ENCODE measurements at places on chromosomes 5 and 9.

DNA sequence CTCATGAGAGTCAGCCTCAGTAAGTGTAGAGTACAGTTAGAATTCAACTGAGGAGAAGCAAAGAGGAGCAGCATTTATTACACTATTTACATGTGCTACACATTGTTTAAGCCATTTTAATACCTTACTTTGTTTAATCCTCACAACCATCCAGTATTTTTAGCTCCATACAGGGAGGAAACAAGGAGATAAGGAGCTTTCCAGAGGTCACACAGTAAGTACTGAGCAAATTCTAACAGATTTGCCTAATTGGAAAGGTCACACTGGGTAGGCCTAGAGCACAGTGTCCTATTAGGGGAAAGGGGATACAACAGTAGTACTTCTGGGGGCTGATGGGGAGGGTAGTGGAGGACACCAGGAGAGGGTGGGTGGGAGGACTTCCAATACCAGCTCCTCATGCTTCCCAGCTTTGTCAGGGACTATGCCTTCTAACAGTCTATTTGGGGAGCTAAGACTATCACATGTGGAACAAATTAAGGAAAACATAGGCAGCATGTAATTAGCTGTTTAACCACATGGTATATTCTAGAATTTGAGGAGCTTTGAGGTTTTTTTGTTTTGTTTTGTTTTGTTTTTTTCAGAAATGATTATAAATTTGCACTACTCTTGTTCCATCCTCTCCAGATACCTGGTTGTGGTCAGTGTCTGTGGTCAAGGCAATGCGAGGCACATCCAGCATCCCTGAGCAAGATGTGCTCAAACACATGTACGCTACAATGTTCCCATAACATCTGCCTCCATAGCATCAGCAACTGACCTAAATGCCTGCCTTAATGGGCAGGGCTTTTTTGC is 96.0 kb upstream of the SLC12A2 start:
- no peak for DNase-seq

- no peak for DNase-seq
These were observed 240.9 kb upstream of the TBCA start for GRCh38 chr5:78016863-78017529.

DNA sequence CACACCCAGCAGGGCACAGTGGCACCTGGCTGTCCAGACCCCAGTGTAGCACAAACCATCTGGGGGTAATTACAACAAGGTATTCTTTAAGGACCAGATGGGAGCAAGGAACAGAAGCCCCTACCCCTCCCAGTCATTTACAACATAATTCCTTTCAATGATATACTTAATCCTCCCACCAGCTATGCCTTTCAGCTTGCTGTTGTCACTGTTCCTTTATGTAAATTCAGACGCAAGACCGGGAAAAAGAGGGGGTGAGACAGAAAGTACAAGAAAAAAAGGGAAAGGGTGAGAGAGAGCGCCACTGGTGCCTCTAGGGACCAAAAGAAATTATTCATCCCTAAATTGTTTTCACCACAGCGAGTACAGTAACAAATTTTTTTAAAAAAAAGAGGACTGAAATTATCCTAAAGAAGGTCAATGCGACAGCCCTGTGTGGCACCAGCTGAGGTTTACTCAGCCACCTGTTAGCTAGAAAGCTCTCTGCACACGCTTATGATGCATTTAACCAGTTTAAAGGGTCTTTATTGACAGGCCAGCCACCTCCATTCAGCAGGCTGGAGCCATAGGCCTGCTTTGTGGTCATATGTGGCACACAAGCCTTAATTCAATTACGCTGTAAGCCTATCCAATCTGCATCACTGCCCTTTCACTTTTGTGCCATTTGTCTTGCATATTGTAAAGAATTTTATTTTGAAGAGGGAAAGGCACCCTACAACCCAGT is 210.2 kb upstream of the ISL1 start:
- DNase-seq: no peak

- DNase-seq: no peak
These were observed 25.3 kb downstream of the DENND4C start for GRCh38 chr9:19255821-19256220.

DNA sequence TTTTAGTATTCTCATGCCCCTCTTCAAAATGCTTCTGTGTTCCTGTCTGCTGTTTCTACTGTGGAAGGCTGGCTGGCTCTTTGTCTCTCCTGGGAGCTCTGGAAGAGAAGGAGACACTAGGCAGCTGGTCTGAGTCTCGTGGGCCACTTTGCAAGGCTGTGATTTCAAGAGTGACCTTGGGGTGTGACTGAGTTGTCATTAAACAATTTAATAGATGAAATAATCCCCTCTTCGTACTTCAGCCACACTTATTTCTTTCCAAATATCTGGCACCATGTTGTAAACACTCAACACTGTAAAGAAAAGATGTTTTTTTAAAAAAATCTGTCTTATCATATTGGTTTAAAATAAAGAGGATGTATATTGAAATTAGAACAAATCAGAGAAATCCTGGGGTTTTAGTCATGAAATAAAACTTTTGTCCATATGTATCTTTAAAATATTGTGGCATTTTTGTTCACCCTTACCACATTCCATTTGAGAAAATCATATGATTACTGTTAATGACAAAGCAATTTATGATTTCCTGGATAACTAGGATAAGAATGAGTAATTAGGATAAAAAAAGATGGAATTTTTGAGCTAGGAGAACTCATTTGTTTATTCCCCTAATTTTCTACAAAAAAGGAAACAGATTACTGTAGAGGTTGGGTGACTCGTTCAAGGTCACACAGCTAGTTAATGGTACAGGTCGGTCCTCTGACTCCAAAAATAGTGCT is 200.8 kb downstream of the MAT2B start:
- DNase-seq: no peak

GRCh38 chr5:6859023-6859422 is 145.8 kb downstream of the TENT4A start:
- DNase-seq: no peak

GRCh38 chr9:78502566-78502965 is 205.6 kb downstream of the PSAT1 start:
- no peak for DNase-seq

GRCh38 chr9:14345354-14346230 is 31.7 kb upstream of the NFIB start:
- DNase-seq: no peak

DNA sequence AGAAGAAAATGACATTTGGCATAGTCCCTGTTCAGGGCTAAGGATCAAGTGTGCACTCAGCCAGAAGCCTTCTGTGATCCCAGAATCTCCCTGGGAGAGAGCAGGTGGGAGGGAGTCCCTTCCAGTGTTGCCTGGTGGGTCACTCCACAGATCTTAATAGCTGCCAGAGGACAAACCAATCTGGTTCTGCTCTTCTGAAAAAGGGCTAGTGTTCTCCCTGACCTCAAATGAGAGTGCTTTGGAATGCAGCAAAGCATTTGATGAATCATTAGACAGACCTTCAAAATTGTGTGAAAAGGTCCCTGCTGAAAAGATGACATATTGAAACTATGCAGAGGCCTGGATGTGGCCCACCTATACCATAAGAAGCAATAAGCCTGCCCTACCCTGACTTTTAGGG is 339.7 kb downstream of the TMEM232 start:
- DNase-seq: no peak

DNA sequence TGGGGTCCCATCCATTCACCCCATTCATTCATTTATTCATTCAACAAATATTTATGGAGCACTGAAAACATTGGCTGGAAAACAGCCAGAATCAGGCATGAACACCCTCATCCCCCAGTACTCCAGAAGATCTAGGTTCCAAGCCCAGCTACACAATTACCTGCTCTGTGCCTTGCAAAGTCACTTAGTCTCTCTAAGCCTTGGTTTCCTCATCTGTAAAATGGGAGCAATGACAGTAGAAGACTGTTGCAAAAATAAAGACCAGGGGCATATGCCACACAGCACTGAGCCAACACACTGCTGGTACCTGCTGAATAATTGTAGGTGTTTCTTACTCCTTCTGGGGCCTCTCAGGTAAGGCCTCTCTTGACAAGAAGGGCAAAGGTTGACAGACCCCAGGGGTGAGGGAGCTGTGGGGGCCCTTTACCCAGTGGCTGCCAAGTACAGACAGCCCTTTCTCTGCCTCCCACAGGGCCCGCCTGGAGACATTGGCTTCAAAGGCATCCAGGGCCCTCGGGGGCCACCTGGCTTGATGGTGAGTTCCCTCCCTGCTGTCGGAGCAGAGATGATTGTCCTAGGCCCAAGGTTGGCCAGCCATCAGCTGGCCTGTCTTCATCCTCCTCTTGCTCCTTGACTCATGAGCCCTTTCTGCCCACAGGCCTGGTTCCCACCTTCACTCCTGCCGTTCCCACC is 22.6 kb upstream of the ORM1 start:
- DNase-seq: no peak

DNA sequence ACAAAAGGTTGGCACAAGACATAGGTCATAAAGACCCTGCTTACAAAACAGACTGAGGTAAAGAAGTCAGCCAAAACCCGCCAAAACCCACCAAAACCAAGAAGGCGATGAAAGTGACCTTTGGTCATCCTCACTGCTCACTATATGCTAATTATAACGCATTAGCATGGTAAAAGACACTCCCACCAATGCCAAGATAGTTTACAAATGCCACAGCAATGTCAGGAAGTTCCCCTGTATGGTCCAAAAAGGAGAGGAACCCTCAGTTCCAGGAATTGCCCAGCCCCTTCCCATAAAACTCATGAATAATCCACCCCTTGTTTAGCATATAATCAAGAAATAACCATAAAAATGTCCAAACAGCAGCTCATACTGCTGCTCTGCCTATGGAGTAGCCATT is 27.7 kb downstream of the MLLT3 start:
- DNase-seq: no peak
